ENCODE measurements at places on chromosomes 3 and 15.

DNA sequence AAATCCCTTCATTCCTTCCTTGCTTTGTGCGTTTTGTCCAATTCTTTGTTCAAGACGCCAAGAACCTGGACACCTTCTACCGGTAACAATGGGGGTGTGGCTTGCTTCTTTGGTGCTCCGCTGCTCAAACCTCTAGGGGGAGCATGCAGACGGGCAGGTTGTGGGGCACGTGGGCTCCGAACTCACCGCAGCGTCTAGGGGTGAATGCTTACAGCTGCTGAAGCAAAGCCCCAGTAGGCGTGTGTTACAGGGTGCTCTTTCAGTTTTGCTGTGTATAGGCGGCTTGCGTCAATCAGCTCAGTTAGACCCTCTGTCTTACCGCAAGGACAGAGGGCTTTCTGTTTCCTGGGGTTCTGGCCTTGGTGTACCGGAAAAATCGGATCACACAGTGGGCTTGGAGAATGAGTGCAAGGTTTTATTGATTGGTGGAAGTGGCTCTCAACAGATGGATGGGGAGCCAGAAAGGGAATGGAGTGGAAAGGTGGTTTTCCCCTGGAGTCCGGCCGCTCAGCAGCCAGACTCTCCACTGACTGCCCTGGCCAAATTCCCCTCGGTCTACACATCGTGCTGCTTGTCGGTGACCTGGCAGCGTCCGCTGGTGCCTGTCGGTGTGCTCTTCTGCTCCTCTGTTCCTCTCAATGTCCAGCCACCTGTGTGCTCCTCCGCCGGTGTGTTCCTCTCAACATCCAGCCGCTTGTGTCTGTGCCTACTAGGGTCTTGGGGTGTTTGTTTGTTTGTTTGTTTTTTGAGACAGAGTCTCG, 1.2 kb upstream of the LRRC34 start:
- peak; percentile 62 for DNase-seq

DNA sequence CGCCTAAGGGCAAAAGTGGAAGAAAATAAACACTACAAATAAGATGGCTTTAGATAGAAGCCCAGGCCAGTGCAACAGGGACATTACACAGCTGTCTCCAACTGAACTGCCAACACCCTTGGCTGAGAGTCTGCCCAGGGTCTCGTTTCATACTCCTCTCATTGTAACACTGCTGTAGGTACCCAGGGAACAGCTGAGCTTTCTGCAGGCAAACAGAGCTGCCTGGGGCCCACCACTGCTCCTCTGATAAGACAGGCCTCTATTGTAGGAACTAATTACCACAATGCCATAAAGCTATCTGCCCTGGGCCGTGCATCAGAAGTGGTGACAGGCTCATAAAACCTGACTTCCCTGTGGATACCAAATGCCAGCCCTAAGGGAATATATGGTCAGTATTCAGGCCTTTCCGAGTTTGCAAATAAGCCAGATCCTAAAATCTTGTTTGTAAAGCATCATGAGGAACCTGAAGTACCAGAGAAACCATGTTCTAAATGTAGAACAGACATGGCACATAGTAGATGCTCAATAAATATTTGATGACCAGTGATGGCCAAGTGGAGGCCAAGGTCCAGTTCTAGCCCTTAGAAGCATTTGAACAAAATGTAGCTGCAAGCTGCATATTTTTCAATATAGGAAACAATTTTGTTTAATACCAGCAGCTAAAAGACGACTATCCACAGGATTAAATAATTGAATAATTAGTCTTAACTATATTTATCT, 84.3 kb upstream of the NEO1 start:
- DNase-seq = no peak

- DNase-seq = no peak
Observed at GRCh38 chr3:140296796-140297352, 361.9 kb downstream of the CLSTN2 start.

- DNase-seq = no peak
Observed at GRCh38 chr15:93327364-93327763, 238.4 kb upstream of the RGMA start.

- DNase-seq = no peak
Observed at GRCh38 chr3:66386925-66387650, 113.7 kb downstream of the LRIG1 start.

DNA sequence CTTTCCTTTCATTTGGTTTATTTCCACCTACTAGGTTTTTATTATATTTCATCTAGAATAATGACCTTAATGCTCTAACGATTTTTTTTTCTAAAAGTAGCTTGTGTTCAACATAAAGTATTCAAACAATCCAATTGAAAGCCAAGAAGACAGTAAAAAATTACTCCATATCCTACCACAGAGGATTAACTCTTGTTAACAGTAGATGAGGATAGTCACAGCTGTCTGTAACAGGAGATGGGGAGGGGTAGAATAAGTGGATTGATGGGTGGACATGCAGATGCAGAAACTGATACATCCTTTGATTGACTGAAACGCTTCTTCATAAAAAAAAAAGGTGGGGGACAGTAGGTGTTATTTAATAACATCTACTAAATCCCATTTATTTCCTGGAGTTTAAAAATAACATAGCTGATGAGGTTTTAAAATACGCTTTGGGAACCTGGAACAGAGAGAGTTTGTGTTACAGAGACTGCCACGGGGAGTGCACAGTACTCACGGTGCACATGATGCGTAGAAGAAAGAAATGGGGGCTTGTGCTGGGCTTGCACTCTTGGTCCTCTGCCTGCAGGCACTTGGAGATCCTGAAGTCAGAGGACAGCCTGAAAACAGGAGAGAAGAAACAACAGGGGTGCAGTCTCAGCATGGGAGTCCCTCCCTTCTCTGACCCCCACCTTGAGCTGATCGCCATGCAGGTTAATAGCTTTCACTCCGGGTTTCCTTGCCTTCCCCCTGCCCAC, 226.7 kb downstream of the THSD4 start:
- no peak for DNase-seq

DNA sequence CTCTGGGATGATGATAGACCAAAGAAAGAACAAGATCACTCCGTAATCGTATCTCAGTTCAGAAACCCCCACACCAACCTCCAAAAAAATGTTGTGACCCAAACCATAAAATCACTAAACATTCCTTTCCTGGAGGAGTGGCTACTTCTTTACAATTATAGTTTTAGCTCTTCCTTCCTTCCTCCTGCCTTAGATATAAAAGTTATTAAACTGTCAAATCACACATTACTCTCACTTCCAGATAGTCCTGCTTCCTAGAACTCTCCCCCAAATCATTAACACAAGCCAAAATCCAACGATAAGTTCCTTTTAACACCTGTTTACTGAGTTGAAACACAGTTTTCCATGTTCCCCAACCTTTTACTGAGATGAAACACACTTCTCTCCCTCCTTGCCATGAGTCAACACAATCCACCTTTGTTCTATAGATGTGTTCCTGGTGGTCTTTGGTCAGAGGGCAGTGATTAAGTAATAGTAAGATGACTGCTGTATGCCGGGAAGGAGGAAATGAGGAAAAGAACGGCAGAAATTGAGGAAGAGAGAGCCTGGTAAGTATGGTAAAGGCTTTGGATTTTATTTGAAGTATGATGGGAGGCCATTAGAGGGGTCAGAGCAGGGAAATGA, 8.3 kb upstream of the CRYGS start:
- no peak for DNase-seq

GRCh38 chr3:56620371-56620770, 62.7 kb downstream of the TASOR start:
- DNase-seq = no peak

GRCh38 chr3:128549283-128550112, 56.5 kb upstream of the GATA2 start:
- no peak for DNase-seq

- DNase-seq = no peak
Observed at GRCh38 chr3:67943546-67943945, 289.1 kb upstream of the SUCLG2 start.

DNA sequence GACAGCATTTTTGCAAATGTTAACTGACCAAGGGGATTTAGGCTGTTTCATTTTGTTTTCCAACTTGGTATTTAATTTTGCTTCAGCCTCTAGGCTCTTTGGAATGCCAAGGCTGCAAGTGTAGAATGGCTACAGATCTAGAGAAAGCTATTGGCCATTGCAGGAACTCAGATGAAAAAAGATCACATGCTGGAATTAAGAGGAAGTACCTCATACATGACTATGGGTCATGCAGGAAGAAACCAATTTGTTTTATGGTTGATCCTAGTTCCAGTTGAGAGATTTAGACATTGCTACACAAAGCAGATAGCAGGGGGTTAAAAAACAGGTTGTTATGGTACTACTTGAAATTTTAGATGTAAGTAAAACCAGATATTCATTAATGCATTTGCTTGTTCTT, 12.7 kb upstream of the CLDN16 start:
- no peak for DNase-seq

DNA sequence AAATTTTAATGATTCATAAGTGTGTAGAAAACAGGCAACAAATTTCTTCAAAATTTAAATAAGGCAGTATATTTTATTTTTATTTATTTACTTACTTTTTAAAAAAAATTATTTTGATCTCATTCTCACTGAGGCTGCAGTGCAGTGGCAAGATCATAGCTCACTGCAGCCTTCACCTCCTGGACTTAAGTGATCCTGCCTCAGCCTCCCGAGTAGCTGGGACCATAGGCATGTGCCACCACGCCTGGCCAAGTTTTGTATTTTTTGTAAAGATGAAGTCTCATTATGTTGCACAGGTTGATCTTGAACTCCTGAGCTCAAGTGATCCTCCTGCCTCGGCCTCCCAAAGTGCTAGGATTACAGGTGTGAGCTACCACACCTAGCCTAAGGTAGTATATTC, 61.2 kb upstream of the XRN1 start:
- DNase-seq = no peak

GRCh38 chr3:113660896-113661295, 35.5 kb downstream of the USF3 start:
- DNase-seq = no peak

DNA sequence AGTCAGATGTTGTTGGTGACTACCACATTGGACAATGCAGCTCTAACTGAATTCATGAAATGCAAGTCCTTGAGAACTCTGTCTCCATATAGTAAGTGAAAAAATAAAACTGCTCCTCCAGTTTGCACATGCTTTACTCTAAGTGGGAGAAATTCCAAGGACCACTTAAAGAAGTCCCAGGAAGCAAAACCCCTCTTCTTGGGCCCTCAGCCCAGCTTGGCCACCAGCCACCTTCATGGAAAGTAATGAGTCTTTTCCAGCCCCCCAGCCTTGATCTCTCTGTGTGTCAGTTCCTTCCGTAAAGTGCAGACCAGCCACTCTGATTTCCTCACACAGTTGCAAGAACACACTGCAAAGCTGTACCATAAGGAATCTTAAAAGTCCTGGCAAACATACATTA, 34.5 kb downstream of the DAPK2 start:
- no peak for DNase-seq

DNA sequence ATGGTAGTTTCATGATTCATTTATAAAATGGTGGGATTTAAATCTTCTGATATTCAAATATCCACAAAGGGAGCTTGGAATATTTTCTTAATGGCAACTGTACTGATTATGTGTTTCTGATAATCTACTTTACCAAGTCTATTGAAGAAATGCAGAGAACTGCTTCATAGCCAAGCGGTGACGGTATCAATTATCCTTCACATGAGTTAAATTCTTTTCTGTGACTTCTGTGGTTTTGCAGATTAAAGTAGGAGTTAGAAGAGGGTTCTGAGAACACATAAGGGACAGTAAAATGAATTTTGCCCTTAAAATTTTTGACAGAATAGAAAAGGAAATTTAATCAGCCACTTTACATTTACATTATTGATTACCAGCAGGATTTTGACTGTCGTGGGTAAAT, 563.2 kb downstream of the GBE1 start:
- no peak for DNase-seq

GRCh38 chr3:33008282-33008681, 56.8 kb downstream of the CCR4 start:
- peak; percentile 29 for DNase-seq

DNA sequence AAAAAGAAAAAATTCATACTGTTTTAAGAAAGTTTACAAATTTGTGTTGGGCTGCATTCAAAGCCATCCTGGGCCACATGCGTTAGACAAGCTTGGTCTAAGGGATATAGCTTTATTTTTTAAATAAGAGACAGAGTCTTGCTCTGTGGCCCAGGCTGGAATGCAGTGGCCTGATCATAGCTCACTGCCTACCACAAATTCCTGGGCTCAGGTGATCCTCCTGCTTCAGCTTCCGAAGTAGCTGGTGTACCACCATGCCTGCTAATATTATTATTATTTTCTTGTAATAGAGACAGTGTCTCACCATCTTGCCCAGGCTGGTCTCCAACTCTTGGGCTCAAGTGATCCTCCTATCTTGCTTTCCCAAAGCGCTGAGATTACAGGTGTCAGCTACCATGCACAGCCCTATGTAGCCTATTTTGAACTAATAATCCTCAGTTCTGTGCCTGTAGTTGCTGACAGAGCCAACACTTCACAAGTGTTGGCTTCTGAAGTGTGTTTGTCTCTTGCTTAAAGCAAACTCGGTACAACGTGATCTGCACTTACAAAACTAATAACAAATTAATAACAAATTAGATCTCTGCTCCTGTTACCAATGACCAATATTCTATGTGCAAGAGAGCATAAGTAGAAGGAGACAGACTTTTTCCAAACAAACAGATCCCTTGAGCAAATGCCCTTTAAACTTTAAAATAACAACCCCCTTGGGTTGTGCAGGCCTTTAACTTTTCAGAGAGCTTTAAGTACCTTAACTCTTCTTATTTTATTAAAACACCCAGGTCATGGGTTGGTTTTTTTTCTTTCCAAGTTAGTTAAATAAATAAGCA, 135.2 kb downstream of the VGLL4 start:
- DNase-seq = no peak

DNA sequence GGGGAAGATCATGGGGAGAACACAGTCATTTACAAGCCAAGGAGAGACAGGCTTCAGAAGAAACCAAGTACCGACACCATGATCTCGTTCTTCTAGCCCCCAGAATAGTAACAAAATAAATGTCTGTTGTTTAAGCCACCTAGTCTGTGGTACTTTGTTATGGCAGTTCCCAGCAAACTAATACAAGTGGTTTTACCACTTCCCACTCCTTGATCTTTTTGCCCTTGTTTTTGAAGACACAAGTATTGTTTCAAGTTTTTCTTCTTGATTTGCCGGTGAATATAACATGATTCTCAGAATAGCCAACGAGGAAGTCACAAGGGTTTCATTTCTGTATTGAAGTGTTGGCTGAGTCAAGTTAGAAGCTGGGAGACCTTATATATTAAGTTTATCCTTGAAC, 220.3 kb downstream of the SOX2 start:
- no peak for DNase-seq

DNA sequence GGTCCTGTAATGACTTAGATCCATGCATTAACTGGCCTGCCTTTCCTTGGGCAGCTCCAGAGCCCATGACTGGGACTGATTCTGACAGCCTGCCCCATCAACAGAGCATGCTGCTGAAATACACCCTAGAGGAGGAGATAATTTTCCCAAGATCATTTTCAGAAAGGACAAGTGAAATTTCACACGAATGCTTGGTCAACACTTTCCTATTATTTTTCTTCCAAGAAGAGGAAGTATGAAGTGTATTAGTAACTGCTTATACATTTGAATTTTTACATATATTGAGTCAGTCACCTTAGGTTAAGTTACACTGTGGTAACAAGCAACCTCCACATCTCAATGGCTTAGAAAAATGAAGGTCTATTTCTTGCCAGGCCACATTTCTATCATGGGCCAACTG, 9.7 kb upstream of the NMNAT3 start:
- no peak for DNase-seq

All from naive thymus-derived CD4-positive, alpha-beta T cell (primary cell).